ENCODE measurements at places on chromosomes 7 and 10. TPM values are rescaled to one million over a fixed set of nuclear protein-coding genes. Genes with fewer than 3 reads are reported as not detected.

The ANKRD61 gene
- under 0.01 TPM for total RNA-seq

The HTRA1 gene
- total RNA-seq = 41.2 TPM

The UTF1 gene
- total RNA-seq = not detected

The HSPA12A gene
- total RNA-seq = 33.0 TPM

The TRIM24 gene
- total RNA-seq = 35.9 TPM

The SORBS1 gene
- total RNA-seq = 90.5 TPM

The GNAI1 gene
- 152 TPM for total RNA-seq

The UPK3B gene
- total RNA-seq = not detected

The LRRC18 gene
- total RNA-seq = not detected

The ATRNL1 gene
- 909 TPM for total RNA-seq

The ITGB8 gene
- total RNA-seq = 66.9 TPM

The FAM180A gene
- total RNA-seq = not detected

The RBP4 gene
- 9.0 TPM for total RNA-seq

The LBX1 gene
- not detected for total RNA-seq

The GTF2IRD1 gene
- total RNA-seq = 19.2 TPM

The SLC35B4 gene
- total RNA-seq = 24.5 TPM

The ASZ1 gene
- total RNA-seq = not detected

The GNAT3 gene
- total RNA-seq = not detected

The INMT gene
- 0.41 TPM for total RNA-seq

The MYO1G gene
- 0.41 TPM for total RNA-seq

The GRID2IP gene
- total RNA-seq = 0.41 TPM

The OGDHL gene
- total RNA-seq = 6.9 TPM

The NXPH1 gene
- 41.6 TPM for total RNA-seq

The GIMAP1 gene
- total RNA-seq = 0.82 TPM

The CEP55 gene
- total RNA-seq = 2.4 TPM

The AS3MT gene
- 13.5 TPM for total RNA-seq

The NUDT5 gene
- total RNA-seq = 14.3 TPM

The HECTD2 gene
- total RNA-seq = 58.3 TPM

The EIF5AL1 gene
- total RNA-seq = under 0.01 TPM

The WIPF3 gene
- total RNA-seq = 4.1 TPM

The PPP2R2D gene
- total RNA-seq = 53.4 TPM

The PTPRN2 gene
- total RNA-seq = 52.2 TPM

The AKR1C2 gene
- total RNA-seq = 39.5 TPM

The NACAD gene
- total RNA-seq = 4.9 TPM

The SLC39A12 gene
- total RNA-seq = 4.5 TPM

The TYSND1 gene
- total RNA-seq = 5.3 TPM

The NAPEPLD gene
- 16.7 TPM for total RNA-seq

The PDK4 gene
- total RNA-seq = 2.9 TPM

The NPSR1 gene
- not detected for total RNA-seq

The EFCAB10 gene
- total RNA-seq = 3.3 TPM

The SPDYE1 gene
- total RNA-seq = not detected

The GHITM gene
- 165 TPM for total RNA-seq

The ZP3 gene
- 1.2 TPM for total RNA-seq

The NUTM2E gene
- under 0.01 TPM for total RNA-seq

The SPDYE2B gene
- not detected for total RNA-seq

The AOAH gene
- 3.7 TPM for total RNA-seq

The CHST3 gene
- 3.3 TPM for total RNA-seq
